ENCODE measurements at places on chromosomes 1 and 21.

GRCh38 chr21:17469727-17470126, 43.1 kb upstream of the CXADR start:
- DNase-seq = no peak

GRCh38 chr21:27759820-27760219, 792.9 kb upstream of the ADAMTS5 start:
- no peak for DNase-seq

DNA sequence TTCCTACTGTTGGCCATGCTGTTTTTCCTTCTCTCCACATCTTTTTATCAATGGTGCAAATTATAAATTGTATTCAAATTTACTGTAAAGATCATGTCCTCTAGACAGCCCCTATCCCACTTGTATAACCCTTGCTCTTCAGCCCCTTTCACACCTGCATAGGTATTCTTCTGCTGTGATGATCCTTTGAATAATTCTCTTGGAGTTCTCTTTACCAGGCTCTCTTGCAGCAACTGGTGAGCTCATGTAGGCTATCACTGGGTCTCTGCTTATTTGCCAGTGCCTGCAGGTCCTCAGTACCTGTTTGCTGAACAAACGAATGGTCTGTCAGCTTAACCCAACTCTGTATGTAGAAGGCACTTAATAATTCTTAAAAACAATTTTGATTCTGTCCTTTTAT, 8.2 kb downstream of the PTPRC start:
- DNase-seq = no peak

- no peak for DNase-seq
Measured at GRCh38 chr1:50857702-50858101, 102.4 kb downstream of the FAF1 start.

GRCh38 chr1:111506561-111506960, 3.1 kb upstream of the ADORA3 start:
- DNase-seq = peak; percentile 27

GRCh38 chr1:59295618-59296017, 1.3 kb upstream of the FGGY start:
- no peak for DNase-seq

DNA sequence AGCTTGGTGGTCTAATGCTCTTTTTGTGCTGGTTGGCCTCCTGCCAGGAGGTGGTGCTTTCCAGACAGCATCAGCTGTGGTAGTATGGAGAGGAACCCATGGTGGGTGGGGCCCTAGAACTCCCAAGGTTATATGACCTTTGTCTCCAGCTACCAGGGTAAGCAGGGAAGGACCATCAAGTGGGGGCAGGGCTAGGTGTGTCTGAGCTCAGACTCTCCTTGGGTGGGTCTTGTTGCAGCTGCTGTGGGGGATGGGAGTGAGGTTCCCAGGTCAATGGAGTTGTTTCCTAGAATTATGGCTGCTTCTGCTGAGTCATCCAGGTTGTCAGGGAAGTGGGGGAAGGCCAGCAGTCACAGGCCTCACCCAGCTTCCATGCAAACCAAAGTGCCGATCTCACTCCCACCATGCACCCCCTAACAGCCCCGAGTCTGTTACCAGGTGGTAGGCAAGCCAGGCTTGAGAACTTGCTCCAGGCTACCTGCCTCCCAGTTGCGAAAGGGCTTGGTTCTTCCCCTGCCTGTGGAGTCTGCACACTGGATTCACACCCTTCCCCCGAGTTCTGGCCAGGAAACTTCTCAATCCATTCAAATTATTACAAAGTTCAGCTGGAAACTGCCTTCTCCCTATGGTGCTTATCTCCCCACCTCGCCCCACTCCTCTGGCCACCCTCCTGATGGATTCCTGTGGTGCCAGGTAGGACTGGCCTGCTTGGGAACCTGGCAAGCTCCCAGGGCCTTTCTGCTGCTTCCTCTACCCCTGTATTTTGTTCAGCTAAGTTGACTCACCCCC, 37.8 kb downstream of the DRAM2 start:
- DNase-seq = no peak

- DNase-seq = peak; percentile 65
Measured at GRCh38 chr1:248688527-248689298, 13.9 kb downstream of the OR14I1 start.

DNA sequence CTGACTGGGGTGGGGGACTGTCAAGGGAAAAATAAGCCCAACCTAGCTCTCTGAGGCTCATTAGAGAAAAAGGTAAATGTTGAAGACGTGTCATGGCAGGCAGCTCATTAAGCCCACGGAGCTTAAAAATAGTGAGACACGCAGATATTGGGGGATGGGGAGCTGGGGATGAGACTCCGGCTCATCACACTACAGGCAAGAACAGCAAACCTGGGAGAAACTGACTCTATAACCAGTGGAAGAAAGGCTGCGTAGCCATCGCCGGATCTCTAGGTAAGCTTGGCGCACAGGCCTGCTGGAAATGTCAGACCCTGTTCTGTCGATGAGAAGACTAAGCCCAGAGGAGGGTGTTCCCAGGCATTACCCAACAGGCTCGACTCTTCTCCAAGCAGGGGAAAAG, 78.0 kb downstream of the SYT2 start:
- DNase-seq = no peak

GRCh38 chr1:32521165-32521564, 18.1 kb upstream of the ZBTB8A start:
- DNase-seq = peak; percentile 55

DNA sequence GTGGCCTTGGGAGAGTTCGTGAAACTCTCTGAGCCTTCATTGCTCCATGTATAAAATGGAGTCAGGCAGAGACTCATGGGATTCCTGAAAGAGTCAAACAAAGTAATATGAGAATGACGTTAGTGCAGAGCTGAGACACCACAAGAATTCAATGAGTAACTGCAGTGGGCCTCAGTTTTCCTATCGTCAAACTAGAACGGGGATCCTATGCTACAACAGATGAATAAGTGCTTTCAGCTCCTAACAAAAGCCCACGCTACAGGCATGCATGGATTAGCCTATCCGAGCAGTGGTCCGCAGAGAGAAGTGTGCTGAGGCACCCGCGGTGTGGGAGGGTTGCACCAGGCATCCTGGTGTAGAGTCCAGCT, 124.7 kb downstream of the SYF2 start:
- no peak for DNase-seq

GRCh38 chr1:226661965-226662364, 77.1 kb downstream of the ITPKB start:
- no peak for DNase-seq

DNA sequence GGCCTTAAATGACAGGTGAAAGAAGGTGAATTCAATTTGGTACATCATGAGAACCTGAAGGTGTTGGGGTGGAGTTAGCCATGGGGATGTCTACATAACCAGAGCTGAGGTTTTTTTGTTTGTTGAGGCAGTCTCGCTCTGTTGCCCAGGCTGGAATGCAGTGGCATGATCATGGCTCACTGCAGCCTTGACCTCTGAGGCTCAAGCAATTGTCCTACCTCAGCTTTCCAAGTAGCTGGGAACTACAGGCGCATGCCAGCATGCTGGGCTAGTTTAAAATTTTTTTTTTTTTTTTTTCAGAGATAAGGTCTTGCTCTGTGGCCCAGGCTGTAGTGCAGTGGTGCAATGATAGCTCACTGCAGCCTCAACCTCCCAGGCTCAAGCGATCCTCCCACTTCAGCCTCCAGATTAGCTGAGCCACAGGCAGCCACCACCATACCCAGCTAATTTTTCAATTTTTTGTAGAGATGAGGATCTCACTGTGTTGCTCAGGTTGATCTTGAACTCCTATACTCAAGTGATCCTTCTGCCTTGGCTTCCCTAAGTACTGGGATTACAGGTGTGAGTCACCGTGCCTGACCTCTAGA, 1.9 kb upstream of the MPZ start:
- no peak for DNase-seq

- peak; percentile 47 for DNase-seq
Measured at GRCh38 chr1:225250432-225250831, 177.4 kb downstream of the LBR start.

GRCh38 chr1:185719021-185719420, 15.2 kb upstream of the HMCN1 start:
- DNase-seq = no peak

DNA sequence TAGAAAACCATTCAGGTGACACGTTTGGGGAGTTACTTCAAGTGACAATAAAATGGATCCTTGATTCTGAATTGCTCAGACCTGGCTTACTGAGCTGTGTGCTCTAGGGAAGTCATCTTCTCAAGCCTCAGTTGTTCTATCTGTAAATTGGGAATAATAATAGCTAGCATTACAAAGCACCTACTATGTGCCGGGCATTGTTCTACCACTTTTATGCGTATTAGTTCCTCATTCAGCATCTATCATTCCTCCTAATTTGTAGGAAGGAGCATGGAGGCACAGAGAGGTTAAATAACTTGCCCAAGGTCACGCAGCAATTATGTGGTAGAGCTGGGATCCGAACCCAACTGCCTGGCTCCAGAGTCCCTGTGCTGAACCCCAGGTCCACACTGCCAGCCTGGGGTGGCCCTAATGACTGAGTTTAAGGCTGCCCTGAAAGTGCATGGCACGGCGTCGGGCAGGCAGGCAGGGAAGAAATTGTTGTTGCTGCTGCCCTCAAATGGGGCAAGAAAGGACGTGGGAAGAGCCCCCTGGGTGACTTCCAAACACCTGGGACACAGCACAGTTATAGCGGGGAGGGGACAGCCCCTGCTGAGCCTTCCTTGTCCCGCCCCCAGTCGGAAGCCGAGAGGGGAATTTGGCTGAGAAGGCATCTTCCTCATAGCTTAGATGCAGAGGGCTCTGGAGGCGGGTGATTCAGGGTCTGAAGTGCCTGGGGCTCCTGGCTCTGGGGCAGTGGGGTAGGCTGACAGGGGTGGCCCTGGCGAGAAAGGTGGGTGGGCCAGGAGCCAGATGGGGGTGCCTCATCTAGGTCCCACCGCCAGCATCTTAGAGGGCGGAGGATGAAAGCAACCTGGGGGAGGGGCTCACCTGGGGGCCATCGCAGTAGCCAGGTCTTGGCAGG, 86.5 kb upstream of the IFFO2 start:
- no peak for DNase-seq

- no peak for DNase-seq
Measured at GRCh38 chr1:177311111-177311510, 140.4 kb downstream of the BRINP2 start.

DNA sequence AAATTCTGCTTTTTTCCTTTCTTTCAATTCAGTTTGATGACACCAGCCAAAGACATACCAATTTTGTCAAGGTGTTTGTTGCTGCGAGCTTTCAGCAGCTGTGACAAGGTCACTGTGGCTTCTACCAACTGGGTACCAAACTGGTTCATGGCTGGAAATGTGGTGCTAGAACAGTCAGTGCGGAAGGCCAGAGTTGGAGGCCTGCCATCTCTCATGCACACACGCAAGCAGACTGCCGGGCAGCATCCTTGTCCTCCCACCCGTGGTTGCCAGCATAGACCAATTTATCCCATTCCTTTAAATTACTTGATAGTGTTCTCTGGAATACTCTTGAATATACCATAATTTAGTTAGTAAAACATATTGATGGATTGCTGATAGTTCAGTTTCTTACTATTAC, 79.9 kb upstream of the GPR52 start:
- no peak for DNase-seq

DNA sequence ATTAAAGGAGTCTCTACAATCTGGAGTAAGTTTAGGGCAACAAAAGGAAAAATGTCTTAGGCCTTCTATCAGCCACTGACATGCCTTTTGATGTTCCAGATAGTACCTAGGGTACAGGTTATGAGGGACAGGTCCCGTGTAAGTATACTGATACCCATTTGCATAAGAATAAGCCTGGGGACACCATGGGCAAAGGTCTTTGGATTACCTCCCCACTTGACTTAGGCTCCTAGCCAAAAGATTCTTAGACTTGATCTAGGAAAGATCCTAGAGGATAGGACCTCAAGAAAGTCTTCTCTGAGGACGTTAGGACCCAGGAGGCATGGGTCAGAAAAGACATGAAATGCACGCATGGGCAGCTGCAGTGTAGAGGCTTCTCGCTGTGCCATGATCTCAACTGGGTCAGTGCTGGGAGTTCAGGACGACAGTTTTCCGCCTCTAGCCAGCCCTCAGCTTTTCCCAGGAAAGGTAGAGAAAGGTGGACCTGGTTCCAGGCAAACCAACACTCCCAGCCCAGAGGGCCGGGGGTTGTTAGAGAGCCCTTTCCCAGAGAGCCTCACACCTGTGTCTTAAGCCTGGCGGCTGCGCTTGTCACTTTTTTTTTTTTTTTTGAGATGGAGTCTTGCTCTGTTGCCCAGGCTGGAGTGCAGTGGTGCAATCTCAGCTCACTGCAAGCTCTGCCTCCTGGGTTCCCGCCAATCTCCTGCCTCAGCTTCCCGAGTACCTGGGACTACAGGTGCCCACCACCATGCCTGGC, 26.6 kb downstream of the MSTO1 start:
- DNase-seq = no peak

- no peak for DNase-seq
Measured at GRCh38 chr1:242872521-242872920, 348.0 kb upstream of the PLD5 start.

DNA sequence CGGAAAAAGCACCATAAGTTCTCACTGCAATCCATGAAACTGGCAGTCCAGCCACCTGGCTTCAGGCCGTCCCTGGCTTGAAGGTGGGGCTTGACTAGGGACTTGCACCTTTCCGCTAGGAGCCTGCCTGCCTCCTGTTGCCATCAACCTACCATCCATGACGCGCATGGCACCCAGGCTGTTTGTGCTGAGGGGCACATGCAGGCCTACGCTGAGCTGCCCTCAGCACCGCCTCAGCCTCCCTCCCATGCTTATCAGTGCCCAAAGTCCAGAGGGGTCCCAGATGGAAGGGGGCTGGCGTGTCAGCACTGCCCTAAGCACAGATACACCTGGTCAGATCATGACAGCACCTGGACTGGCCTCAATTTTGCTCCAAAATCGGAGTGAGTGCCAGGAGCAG, 190.2 kb upstream of the LYPLAL1 start:
- DNase-seq = no peak

GRCh38 chr21:42219606-42220137, 732 bp downstream of the ABCG1 start:
- DNase-seq = no peak

GRCh38 chr21:40587736-40588346, 259.1 kb downstream of the DSCAM start:
- DNase-seq = no peak

- no peak for DNase-seq
Measured at GRCh38 chr1:31248276-31248675, 8.6 kb upstream of the NKAIN1 start.

- DNase-seq = no peak
Measured at GRCh38 chr1:33392639-33393038, 38.3 kb downstream of the PHC2 start.
